ENCODE measurements at places on chromosomes 12 and 14.
A peak's percentile ranks its signal among the peaks of the same experiment; 100 is the strongest.

GRCh38 chr14:50607181-50607580 is 47.2 kb downstream of the ATL1 start:
- peak; percentile 84 for DNase-seq

DNA sequence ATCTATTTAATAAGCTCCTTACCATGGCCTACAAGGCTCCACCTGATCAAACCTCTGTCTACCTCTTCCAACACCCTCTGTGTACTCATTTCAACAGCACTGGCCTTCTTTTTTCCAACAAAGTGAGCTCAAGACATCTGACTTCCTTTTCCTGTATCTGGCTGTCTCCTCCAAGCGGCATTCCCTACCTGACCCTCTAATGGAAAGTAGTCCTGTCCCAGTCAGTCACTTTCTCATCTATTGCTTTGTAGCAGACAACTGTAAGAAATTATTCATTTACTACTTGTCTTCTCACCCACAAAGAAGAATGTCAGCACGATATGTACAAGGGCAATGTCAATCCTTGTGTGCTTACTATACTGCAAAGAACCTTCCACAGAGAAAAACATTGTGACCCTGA is 149.6 kb downstream of the MED13L start:
- no peak for DNase-seq

GRCh38 chr14:63596998-63597658 is 44.5 kb downstream of the WDR89 start:
- DNase-seq = no peak

DNA sequence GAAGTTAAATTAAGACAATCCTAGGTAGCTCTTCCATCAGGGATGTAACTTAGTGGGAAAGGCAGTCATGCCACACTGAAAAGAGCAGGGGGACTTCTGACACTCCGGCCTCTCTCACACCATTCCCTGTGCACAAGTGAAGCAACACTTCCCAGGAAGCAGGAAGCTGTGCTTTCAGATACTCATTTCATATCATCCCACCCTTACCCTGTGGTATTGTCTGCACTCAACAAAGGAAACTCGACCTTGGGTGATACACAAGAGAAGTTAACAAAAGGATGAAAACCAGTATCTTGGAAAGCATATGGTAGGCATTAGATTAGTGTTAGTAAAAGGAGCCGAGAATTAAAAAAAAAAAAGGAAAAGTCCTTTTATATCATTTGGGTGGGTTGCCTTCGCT is 61.3 kb upstream of the MDM1 start:
- no peak for DNase-seq

GRCh38 chr12:116415408-116416108 is 138.1 kb upstream of the MED13L start:
- no peak for DNase-seq
